ENCODE measurements at places on chromosomes 4 and X.

GRCh38 chr4:7236847-7237246 lies 44.5 kb downstream of the SORCS2 start:
- DNase-seq: no peak

- DNase-seq: peak; percentile 54
Measured at GRCh38 chr4:52051615-52052474, 741 bp downstream of the SPATA18 start.

DNA sequence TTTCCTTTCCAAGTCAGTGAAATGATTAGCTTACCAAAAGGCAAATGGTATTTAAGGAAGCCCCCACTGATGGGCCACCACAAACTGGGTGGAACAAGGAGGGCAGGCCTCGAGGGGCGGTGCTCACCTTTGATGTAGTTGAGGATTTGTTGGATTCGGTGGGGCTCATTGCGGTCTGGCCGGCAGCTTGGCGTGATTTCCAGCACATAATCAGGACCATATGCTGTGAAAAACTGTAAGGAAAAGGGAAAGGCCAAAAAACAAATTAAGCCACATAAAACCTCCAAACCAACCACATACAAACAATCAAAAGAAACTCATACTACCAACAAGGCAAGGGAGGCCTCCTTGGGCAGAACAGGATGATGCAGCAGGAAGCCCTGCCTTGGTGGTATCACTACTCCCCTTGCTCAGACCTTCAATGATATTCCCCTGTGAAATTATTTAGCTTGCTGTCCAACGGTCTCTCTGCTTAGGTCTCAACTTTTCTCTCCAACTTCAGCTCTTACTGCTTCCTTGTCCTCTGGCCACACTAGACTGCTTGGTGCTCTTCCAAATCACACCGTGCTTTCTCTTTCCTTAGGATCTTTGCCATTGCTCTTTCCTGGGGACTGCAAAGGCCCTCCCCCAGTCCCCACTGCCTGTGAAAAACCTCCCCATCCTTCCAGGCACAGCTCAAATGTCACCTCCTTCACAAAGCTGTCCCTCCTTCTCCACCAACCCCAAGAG lies 46.1 kb upstream of the CITED1 start:
- no peak for DNase-seq

- no peak for DNase-seq
Measured at GRCh38 chr4:156109943-156110900, 156.6 kb upstream of the CTSO start.

DNA sequence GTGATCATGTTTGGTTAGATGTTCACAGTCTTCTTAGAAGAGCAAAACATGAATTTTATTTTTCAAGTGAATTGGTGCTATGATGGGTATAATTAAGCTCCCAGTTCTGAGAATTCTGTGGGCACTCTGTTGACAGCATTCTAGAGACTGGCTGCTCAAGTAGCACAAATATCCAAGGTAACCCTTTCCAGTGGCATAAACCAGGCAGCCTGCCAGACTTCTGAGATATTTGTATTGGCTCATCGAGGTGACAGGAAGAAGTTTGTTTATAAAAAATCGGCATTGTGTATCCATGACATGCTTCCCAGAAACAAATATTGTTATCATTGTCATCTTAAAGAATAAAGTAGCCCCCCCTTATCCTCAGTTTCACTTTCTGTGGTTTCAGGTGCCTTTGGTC lies 28.3 kb downstream of the LANCL3 start:
- DNase-seq: no peak

GRCh38 chrX:39676434-39676833 lies 421.3 kb downstream of the BCOR start:
- DNase-seq: no peak

- DNase-seq: no peak
Measured at GRCh38 chrX:74304016-74304415, at the start of gene ZCCHC13. Gene ZCCHC13, plus strand, starts transcription at chrX:74304180. Its CDS starts 87 bp downstream, at chrX:74304267.

DNA sequence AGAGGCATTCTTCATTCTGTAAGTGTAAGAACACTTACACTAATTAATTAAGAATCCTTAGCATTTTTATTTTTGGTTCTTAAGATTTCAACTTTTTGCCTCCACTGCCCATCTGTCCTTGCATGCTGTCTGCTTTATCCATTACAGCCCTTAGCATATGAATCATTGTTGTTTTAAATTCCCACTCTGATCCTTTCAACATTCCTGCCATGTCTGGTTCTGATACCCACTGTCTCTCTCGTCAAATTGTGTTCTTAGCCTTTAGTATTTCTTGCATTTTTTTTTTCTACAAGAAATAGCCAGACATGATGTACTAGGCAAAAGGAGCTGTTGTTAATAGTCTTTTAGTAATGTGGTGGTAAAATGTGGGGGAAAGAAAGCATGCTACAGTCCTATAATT lies 1360.0 kb downstream of the TECRL start:
- no peak for DNase-seq

DNA sequence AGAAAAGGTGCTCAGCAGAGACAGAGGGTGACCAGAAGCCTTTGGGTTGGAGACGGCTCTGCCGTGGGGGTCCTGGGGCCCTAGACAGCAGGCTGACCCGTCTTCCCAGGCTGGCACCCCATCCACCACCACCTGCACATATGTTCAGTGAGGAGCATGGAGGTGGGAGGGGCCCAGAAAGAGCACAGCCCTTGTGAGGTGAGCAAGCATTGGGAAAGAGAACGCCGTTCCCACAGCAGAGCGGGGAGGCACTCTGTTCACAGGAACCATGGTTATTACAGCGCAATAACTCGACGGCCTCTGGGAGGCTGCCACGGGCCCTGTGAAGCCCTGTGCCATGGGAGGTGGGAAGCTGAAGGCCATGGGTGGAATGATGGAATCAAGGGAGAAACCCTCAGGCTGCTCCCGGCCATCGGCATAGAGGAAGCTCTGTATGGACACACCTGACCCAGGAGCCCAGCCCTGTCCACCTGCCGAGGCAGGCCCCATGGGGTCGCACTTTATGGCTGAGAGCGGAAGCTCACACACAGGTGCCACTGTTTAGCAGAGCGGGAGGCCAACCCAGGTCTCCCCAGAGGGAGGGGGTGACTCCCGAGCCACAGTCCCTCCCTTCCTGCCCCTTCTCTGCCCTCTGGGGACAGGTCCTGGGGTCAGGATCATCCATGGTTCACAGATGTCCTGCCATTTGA lies 93.5 kb upstream of the AFAP1 start:
- no peak for DNase-seq

DNA sequence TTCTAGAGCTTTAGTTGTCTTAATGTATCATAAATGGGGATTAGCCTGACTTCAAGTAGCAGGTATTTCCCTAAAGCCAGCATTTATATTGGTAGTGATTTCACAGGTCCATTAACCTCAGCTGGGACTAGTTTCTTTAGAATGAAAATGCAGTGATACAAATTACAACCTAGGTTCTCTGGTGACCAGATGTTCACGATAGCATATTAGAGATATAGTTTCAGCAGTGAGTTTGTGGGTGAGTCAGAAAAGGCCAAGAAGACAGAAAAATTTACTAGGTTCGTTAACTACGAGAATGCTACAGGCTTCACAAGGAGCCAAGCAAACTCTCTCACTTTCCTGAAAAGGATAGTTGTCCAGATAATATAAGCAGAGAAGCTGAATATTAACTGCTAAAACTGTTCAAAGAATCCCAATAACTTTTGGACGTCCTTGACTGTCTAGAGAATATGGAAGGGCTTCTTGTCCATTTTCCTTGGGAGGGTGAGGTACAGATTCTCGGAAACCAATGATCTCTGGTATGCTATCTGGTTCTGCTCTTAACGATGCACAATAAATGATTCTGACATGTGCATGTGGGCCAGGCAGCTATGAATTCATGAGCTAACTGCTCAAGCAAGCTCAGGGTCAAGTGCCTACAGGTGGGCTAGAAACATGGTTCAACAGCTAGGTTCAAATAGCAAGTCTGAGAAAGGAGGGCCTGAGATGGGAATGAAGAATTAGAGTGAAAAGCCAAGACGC lies 6.0 kb upstream of the SPCS3 start:
- no peak for DNase-seq

- DNase-seq: no peak
Measured at GRCh38 chrX:9862953-9863352, 76.7 kb downstream of the SHROOM2 start.

- DNase-seq: no peak
Measured at GRCh38 chr4:183287309-183287659, 32.8 kb downstream of the CLDN22 start.

DNA sequence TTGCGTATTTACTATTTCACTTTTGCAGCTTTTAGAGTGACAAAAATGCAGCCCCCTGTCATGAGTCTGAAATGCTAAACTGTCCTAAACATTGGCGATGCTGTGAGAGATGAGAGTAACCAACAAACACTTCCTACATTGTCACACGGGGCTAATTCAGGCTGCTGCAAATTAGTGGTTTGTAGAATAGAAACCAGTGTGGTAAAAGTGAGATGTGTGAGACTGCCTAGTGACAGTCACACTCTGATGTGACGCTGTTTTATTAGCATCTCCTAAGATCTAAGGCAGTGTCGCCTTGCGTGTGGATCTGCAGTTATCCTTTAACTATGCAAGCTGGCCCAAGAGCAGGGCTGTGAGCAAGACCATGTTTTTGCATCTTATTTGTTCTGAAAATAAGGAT lies 800.2 kb upstream of the TENM3 start:
- DNase-seq: no peak

DNA sequence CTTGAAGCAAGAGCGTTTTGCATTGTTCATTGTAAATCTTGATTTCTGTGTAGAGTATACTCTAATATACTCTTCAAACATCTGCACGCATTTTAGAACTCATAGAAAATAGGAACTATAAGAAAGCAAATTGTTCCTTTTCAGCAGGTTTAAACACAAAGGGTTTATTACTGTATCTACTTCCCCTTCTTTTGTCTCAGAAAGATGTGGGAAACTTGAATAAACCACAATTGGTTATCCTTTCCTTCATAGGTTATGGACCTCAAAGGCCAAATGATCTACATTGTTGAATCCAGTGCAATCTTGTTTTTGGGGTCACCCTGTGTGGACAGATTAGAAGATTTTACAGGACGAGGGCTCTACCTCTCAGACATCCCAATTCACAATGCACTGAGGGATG lies 46.0 kb upstream of the GUCY1B1 start:
- DNase-seq: no peak

DNA sequence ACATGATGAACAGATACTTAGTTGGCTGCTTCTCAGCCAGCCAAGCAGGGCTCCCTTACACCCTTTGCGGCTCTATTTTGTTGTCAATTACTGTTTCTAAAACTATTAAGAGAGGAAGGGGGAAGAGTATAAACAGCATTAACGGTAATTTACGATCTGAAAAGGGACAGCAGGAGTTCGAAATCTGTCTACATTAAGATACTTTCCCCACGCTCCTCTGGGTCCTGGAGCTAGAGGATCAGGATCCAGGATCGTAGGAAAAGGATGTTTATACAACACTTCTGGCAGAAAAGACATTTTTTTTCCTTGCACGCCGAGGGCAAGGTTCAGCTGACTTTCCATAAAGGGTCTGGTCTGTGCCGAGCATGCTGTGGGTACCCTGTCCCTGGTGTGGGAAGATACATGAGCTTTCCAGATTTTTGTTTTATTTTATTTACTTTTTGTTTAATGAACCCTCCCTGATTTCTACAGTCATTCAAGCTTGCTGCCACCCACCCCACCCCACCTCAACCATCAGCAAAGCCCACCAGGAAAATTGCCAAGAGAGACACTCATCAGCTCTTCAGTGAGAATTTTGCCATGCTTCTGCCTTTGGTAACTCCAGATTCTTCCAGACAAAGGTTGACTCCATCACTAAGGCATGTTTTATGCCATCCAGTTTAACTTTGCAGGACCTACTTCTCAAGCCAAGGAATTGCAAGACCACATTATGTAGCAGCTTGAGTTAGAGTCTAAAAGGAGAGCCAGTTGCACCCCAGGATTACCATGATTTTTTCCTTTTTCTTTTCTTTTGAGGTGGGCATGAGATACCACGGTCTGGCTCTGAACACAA lies 188.1 kb downstream of the QDPR start:
- DNase-seq: no peak

- no peak for DNase-seq
Measured at GRCh38 chr4:48557478-48557877, 67.4 kb downstream of the ZAR1 start.

DNA sequence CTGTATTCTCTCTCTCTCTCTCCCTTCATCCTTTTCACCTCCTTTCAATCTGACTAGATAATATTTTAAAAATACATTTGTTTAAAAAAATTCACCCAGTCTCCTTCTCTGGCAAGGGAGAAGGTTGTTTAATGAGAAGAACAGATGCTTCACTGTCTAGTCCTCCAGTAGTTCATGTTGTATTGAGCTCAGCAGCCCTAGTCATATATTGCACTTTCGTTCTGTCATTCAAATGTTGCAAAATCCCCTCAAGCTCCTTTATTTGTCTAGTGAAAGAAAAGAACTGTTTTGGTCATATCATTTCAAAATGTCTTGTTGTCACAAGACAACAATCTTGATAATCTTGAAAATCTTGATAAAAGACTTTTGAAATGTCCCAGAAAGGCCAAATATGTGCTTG lies 248.0 kb downstream of the GALNTL6 start:
- DNase-seq: no peak

DNA sequence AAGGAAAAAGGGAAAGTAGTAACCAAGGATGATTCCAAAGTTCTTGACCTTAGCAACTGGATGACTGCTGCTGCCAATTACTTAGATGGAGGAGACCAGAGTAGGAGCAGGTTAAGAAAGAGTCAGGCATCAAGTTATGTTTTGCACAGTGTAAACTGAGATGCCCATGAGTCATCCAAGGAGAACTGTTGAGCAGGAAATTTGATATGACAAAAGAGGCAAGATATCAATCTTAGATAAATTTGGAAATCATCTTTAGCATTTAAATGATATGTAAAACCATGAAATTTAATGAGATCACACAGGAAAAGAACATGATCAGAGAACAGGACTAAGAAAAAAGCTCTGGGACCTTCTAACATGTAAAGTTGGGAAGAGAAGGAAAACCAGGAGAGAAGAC lies 361.3 kb downstream of the OPHN1 start:
- no peak for DNase-seq

GRCh38 chr4:120843849-120844527 lies 78.5 kb downstream of the PRDM5 start:
- no peak for DNase-seq

DNA sequence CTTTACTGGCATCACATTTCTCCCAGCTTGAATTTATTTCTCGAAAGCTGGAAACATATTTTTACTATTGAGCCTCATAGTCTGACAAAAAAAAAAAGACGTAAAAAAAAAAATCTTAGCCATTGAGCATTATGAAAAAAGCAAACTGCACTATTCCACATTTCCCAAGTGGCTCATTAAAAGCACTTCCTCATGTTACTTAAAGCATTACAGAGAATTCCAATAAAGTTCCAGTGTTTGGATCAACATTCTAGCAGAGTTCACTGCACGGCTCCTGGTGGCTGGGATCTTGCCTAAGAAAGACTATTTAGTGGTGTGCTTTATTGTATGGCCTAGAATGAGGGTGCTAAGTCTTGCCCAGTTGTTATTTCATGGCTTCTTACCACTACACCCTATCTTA lies 476.2 kb downstream of the PPARGC1A start:
- no peak for DNase-seq

DNA sequence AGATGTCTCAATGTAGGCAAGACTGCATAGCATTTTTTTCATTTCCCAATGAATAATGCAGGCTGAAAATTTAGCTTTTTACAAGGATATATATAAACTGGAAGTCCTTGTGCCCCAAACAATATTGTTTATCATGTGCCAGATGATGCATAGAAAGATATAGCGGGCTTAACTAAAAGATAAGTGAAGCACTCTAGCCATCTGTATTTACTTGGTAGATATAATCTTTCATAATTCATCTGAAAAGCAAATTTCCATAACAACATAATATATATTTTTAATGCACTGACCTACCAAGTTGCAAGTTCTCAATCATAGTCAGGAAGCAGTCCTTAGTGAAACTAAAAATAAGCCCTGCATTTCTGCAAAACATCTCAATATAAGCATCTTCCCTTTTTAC lies 653.3 kb downstream of the NLGN4X start:
- DNase-seq: no peak

- DNase-seq: no peak
Measured at GRCh38 chr4:48780865-48781214, 761 bp upstream of the FRYL start.

Measured in GM10248 (cell line).